ENCODE measurements at places on chromosomes 16 and 17.

GRCh38 chr16:9033125-9033830 is 58.2 kb upstream of the HAPSTR1 start:
- DNase-seq: no peak

GRCh38 chr16:72838951-72839350 is 209.0 kb downstream of the ZFHX3 start:
- DNase-seq: no peak

- no peak for DNase-seq
These were observed 18.7 kb downstream of the TSPOAP1 start for GRCh38 chr17:58309918-58310259.

- DNase-seq: peak; percentile 11
These were observed 8.5 kb downstream of the G6PC1 start for GRCh38 chr17:42908872-42909700.

DNA sequence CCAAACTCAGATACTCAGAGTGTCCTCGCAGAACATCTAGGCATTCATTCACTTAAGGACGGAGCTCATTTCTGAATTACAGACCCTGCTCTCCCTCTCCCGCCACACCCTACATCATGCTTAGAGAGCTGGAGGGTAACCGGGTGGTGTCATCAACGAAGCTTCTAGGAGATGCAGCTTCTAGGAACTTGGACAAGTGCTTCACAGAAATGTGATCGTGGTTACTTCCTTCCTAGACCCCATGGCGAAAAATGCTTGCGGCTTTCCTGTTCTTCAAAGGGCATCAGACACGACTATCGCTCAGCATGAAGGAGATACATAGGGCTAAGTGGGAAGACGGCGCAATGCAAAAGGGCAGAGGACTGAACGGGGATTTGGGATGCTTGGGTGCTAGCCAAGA is 126.8 kb downstream of the ZFHX3 start:
- no peak for DNase-seq

DNA sequence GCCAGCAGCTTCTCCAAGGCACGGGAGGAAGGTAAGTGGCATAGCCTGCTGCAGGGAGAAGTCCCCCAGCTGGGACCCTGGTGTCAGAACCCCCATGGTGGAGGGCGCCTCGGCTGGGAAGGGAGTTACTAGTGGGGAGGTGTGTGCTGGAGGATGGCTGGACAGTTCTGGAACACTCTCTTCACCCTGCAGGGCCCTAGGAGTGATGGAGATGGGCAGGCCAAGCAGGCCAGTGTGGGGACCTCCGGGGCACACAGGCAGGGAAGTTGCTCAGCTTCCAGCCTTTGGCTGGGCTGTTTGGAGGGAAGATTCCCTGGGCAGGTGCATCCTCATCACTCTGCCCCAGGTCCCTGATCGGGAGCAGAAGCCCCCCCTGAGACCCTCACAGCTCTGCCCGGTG is 696 bp downstream of the C17orf99 start:
- no peak for DNase-seq

DNA sequence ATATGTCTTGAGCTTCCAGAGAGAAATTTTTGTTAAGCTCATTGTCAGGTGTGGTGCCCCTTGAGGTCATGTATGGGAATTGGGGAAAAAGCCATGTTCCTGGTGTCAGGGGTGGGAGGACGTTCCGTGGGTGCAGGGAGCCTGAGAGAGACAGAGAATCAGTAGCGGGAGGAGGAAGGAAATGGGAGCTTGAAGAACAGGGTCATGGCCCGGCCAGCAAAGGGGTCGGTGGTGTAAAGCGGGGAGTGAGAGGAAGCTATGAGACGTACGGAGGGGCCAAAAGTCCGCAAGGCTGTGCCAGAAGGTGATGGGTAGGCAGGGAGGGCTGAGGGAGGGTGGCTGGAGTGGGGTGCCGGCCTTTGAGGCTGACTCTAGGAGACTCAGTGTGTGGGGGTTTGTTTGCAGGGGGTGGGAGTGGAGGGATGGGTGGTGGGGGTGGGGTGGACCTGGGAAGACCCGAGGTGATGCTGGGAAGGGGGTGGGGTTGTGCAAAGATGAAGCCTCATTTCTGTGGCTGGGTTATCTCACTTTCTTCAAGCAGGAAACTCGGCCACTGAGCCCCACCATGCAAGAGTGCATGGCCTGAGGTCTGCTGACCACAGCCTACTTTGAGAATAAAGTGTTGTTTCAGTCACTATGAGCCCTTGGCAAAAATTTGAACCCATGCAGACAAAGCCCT is 63.6 kb downstream of the PLCG2 start:
- no peak for DNase-seq

GRCh38 chr16:84115919-84116719 is 623 bp downstream of the MBTPS1 start:
- no peak for DNase-seq

GRCh38 chr17:80005360-80006338 is 30.0 kb downstream of the TBC1D16 start:
- DNase-seq: no peak

GRCh38 chr17:82416771-82417170 is 1.4 kb upstream of the HEXD start:
- DNase-seq: no peak

- no peak for DNase-seq
These were observed 133.1 kb downstream of the ANKRD11 start for GRCh38 chr16:89357055-89357816.

GRCh38 chr16:82924075-82924854 is 297.5 kb downstream of the CDH13 start:
- DNase-seq: no peak

- DNase-seq: no peak
These were observed 15.1 kb upstream of the GLG1 start for GRCh38 chr16:74622005-74622404.

DNA sequence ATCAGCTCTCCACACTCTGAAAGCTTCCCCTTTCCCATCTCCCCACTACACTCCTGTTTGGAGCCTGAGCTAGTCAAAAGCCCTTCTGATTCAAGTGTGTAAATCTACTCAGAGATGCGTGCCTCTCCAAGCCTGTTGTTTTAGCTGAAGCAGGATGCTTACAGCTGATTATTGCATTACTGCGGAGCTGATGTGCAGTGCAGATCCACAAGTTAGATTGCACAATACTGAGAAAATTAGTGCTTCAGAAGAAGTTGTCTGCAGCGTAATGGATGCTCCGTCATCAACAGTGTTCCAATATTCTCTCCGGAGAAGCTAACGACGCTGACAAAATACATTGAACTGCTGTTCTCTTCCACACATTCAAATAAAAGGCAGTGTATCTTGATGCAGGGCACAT is 44.8 kb upstream of the NLRP1 start:
- no peak for DNase-seq

DNA sequence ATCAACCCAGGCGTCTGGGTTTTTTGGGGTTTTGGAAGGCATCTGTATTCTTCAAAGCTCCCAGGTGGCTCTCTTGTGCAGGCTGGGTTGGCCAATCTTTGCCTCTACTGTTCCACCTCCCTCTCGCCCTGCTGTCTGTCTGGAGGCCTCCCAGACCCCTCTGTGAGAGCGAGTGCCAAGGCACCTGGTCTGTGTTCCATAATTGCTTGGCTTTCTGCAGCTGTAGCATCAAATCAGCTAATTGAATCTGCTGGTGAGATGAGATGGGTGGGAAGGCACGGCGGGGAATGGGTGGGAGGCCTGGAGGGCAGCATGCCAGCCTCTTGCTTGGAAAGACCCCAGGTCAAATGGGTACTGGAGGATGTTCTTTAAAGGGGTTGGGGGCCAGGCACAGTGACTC is 52.5 kb upstream of the CLEC19A start:
- no peak for DNase-seq

- DNase-seq: no peak
These were observed 226.8 kb downstream of the ENGASE start for GRCh38 chr17:79301469-79301868.

DNA sequence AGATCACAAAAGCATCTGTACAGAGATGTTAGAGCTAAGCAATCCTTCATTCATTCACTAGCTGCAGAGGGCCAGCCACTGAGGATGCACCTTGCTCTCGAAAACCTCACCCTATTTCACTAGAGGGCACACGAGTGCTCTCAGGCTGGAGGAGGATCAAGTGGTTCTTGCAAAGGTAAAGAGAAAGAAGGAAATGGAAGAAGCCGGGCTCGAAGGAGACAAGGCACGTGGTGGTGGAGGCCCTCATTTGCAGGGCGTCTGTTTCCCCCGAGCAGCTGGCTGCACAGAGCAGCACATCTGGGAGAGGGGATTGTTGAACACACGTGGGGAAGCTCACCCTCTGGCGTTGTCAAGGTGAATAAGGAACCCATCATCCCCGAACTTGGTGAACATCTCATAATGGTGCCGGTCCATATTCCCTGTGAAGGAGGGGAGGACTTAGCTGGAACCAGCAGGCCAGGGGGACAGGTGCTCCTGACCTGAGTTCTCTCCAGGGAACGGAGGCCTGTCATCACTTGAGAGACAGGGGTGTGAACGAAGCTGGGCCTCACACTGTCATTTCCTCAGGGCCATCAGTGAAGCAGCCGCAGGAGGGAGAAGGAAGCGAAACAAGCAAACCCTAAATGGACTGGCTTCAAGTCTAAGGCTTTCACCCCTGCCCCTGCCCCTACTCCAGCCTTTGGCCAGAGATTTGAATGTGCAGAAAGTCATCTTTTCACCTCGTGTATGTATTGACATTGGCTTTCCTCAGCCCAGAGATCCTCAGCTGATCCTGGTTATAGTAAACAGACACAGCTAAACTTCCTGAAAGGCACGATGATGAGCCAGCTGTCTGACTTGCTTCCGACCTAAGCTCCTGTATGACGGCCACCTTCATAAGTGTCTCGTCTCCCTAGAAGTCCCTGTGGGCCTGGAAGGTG is 27.6 kb downstream of the PRKAR1A start:
- DNase-seq: no peak

DNA sequence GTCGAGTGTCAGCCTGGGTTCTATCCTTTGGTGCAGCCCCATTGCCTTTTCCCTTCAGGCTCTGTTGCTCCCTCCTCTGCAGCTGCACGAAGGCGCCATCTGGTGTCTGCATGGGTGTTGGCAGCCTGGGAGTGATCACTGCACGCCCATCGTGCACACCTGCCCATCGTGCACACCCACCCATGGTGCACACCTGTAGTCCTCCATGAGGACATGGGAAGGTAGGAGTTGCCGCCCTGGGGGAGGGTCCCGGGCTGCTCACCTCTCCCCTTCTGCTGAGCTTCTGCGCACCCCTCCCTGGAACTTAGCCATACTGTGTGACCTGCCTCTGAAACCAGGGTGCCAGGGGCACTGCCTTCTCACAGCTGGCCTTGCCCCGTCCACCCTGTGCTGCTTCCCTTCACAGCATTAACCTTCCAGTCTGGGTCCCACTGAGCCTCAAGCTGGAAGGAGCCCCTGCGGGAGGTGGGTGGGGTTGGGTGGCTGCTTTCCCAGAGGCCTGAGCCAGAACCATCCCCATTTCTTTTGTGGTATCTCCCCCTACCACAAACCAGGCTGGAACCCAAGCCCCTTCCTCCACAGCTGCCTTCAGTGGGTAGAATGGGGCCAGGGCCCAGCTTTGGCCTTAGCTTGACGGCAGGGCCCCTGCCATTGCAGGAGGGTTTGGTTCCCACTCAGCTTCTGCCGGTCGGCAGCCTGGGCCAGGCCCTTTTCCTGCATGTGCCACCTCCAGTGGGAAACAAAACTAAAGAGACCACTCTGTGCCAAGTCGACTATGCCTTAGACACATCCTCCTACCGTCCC is 2.9 kb downstream of the CTRL start:
- DNase-seq: no peak

DNA sequence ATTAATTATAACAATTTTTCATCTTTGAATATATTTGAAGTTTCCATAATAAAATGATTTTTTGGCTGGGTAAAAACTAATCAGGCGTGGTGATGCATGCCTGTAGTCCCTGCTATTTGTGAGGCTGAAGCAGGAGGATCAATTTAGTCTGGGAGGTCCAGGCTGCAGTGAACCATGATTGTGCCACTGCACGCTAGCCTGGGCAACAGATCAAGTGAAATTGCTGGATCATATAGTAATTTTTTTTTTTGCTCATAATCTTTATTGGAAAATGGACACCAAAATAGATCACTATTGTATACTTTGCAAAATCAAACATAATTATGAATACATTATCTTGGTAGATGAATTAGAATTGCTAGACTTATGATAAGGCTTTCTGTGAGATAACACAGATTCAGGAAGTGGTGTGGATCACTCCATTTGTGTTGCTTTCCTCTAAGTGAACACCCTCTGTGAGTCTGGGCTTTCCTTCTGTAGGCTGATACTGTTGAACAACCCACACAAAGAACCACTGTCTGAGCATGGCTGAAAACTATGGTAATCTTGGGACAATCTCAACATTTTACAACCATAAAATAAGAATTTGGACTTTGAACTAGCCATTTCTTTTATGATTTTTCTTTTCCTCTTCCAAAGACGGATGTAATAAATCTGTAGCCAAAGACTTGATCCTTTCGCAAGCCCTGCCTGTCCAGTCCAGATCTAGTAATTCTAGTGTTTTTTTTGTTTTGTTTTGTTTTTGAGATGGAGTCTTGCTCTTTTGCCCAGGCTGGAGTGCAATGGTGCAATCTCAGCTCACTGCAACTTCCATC is 5.6 kb upstream of the ST3GAL2 start:
- no peak for DNase-seq

DNA sequence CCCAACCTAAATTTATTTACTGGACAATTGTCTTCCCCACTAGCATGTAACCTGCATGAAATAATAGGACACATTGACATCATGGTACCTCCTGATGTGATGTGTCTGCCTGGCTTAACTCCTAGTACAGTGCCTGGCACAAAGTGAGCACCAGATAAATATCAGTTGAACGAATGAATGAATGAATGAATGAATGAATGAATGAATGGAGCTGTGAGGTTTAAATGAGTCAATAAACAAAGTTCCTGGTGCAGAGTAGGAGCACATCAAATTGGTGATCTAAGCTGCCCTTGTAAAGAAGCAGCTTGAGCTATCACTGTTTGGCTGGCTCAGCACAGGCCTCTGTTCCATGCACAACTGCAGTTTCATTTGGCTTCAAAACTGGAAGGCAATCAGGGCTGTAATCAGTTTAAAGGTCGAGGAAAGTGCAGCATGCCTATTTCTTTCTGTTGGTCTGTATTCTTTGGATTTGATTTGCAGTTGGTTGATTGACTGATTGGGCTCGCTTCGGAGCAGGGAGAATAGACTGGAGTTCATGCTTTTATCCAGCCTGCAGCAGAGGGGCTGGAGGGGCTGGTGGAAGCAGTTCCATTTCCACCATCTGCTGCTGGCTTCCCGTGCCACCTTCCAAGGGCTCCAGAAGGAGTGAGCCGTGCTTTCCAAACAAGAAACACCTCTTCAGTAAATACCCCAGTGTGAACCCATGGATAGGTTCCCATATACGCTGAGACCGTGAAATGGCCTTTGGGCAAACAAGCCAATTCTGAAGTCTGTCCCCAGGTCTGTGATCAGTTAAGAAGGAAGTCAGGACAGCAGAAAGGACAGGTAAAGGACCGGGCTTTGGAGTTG is 54.6 kb downstream of the GPRC5B start:
- DNase-seq: no peak

- DNase-seq: no peak
These were observed 113.0 kb downstream of the COPRS start for GRCh38 chr17:31745964-31746600.

- DNase-seq: no peak
These were observed 2291.3 kb downstream of the TP53TG3F start for GRCh38 chr16:35750701-35751104.

- no peak for DNase-seq
These were observed 42.0 kb upstream of the ZNF469 start for GRCh38 chr16:88340755-88341150.
